Stimulated activated CD4-positive, alpha-beta T cell treated with anti-CD3 and anti-CD28 coated beads, Interleukin-2, amount 100 ng/mL, for 24 hours (primary cell): ENCODE measurements at places on chromosomes 6 and 20.

DNA sequence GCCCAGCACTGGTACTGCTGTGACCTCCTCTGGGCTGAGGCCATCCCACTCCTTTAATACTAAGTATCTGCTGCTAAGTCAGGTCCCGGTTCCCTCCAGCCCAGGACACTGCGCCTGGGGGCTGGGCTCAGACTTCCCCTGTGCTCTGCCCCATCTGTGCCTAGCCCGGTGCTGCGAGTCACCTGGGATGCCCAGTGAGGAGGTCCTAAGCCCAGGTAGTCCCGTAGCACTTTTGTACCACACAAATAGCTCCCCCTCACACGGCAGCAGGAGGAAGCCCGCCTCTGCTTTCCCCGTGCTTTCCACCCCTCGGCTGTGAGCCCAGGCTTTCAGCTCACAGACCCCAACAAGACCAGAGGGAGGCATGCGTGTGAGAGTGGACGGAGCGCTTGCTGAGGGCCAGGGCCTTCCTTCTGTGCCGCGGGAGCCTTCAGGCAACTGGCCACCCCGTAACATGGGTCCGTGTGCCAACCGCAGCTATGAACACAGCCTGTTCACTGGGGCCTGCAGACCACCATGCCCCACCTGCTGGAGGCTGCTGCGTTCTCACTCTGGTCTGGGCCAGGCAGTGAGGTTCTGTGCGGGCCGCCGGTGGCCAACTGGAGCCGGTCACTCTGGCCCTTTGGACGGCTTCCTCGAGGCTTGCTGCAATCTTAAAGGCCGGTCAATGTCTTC is 79.9 kb upstream of the MPC1 start:
- DNase-seq, result no peak

DNA sequence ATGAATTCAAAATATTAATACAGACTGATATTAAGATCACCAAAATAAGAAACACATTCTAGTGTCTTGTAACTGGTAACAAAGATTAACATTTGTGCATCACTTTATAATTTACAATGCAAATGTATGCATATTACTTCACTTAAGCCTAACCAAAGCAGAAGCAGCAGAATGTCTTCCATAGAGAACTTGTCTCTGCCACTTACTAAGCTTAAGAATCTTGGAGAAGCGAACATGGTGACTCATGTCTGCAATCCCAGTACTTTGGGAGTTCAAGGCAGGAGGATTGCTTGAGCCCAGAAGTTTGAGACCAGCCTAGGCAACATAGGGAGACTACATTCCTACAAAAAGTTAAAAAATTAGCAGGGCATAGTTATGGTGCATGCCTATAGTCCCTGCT is 18.8 kb downstream of the AK9 start:
- no peak for DNase-seq

- DNase-seq, result no peak
Observed at GRCh38 chr20:39716796-39717341, 754.7 kb downstream of the DHX35 start.

GRCh38 chr20:36352843-36353553 is 46.9 kb downstream of the DLGAP4 start:
- no peak for DNase-seq

GRCh38 chr20:20130399-20130798 is 78.1 kb downstream of the CFAP61 start:
- DNase-seq, result no peak

DNA sequence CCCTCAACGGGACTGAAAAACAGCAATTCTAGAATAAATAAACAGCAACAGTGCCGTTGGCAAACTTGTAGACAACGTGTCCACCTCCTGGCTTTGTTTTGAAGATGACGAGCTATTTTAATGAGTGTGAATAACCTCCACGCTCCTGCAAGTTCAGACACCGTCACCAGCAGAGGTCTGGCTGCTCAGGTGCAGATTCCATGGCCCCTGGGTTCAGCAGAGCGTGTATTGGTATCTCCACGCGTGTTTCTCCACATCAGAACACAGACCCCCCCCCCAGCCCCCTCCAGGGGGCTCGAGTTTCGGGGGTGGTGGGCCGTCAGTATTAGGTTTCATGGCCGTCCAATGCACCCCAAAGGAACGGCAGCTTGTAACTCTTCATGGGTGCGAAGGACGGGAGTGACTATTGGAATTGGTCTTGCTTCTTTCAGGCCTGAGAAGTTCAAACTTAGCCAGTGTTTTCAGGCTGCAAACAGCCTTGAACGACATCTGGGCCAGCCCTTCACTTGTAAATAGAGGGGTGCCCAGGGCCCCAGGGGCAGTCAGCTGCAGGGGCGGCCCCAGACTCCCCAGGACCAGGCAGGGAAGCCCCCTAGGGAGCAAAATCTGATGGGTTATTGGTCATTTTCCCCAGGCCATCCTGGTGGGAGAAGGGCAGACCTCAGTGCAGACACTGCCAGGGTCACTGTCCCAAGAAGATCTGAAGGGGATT is 308.6 kb downstream of the TAF4 start:
- no peak for DNase-seq
